Prostate gland (tissue), 2 donors: ENCODE measurements at places on chromosomes 4 and X.

DNA sequence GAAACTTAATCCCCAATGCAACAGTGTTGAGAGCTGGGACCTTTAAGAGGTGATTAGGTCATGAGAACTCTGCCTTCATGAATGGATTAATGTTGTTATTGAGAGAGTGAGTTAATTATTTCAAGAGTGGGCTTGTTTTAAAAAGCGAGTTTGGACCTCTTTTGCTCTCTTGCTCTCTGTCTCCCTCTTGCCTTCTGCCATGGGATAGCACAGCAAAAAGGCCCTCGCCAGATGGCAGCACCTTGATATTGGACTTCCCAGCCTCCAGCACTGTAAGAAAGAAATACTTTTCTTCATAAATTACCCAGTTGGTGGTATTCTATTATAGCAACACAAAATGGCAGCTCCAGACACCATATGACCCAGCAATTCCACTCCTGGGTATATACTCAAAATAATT is 7.0 kb upstream of the ATP6AP2 start:
- H3K4me1 ChIP-seq, result no peaks in the 10 kb centered on the region
- DNase-seq, result no peak
- no peaks in the 10 kb centered on the region for H3K36me3 ChIP-seq
- H3K27me3 ChIP-seq, result no peaks in the 10 kb centered on the region
- no peak overlapping the region for H3K27ac ChIP-seq

DNA sequence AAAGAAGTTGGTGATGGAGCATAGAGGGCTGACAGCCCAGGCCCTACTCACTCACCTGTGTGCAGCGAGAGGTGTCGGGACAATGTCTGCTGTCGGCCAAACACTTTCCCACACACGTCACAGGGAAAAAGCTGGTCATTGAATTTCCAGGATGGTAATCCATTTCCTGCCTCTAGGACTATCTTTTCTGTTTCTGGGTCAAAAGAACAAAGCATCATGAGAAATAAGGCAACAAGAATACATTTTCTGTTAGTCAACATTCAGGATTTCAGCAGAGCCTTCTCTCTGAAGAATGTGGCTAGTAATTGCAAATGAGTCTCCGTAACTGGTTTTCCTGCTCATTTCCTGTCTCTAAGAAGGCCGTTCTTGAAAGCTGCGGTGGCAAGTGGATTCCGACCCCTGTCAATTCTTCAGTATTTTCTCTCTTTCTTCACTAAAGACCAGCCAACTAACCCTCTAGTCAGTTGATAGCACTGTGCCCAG is 99.4 kb downstream of the C4orf51 start:
- no peaks in the 10 kb centered on the region for H3K4me1 ChIP-seq
- no peak overlapping the region for H3K27ac ChIP-seq
- H3K27me3 ChIP-seq, result no peaks in the 10 kb centered on the region
- no peak overlapping the region for H3K4me3 ChIP-seq

DNA sequence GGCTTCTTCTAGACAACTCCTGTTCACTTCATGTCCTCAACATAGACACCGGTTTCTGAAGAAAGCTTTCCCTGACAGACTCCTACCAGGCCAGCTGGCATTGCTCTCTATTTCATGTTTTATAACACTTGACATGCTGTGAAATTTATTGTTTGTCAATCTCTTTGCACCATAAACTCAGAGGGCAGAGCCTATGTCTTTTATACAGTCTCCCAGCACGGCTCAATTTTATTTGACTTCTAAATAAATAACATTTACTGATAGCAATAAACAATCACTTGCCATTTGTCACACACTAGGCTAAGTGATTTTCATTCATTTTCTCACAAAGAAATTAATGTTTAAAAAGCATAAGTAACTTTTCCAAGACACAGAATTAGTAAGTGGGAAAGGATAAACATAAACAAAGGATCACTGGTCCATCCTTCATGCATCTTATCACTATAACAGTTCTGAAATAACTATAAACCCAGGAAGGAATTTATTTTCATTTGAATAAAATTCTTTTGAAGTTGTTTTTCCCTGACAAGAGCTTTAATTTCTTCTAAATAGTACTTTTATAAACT is 577.6 kb downstream of the TECRL start:
- no peak overlapping the region for H3K4me3 ChIP-seq
- no peaks in the 10 kb centered on the region for H3K4me1 ChIP-seq
- no peaks in the 10 kb centered on the region for H3K27me3 ChIP-seq

DNA sequence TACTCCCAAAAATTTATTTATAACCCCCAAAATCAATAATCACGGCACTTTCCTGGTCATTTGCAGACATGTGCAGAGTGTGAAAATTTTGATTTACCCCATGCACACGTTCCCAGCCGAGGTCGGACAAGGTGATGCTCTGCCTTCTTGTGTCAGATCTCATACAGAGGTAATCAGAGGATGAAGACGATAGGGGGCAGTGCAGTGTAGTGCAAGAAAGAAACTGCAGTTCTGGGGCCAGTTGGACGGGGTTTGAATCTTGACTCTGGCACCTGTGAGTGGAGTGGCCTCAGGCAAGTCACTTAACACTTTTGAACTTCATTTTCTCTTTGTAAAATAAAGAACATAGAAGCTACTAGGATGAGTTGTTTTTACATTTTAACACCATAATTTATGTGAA is 88.4 kb downstream of the FRMPD3 start:
- H3K4me1 ChIP-seq, result no peaks in the 10 kb centered on the region
- H3K27ac ChIP-seq, result no peak overlapping the region
- no peak for DNase-seq
- no peak overlapping the region for H3K4me3 ChIP-seq
- no peaks in the 10 kb centered on the region for H3K27me3 ChIP-seq
- no peaks in the 10 kb centered on the region for H3K36me3 ChIP-seq

- H3K4me1 ChIP-seq, result no peaks in the 10 kb centered on the region
- H3K36me3 ChIP-seq, result no peaks in the 10 kb centered on the region
- H3K4me3 ChIP-seq, result no peak overlapping the region
- no peaks in the 10 kb centered on the region for H3K27me3 ChIP-seq
- no peak overlapping the region for H3K27ac ChIP-seq
- DNase-seq, result no peak
These were observed 633.0 kb upstream of the FAM241A start for GRCh38 chr4:111512081-111512783.

DNA sequence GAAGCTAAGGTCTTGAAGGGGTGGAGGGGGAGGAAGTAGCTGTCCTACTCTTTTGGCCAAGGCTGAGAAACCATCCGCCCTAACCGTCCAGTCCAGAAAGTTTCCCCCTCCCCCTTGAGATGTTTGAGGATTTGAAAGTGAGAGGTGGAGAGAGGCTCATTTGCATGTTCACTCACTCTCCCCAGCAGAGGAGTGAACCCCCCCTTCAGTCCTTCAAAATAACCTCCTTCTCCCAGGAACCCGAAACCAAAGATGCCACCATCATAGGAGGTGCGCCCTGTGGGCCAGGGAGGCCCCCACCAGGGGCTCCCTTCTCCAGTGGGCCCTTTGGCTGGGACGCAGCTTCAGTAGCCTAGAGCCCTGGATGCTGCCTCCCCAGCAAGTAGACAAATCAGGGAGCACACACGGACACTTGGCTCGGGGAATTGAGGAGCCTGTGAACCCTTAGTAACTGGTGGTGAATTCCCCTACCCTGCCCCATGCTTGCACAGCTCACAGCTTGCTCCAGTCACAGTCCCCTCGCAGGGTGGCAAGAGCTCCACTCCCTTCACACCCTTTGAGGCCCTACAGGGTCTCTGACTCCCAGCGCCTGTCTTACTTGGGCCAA is 25.6 kb downstream of the ELF4 start:
- DNase-seq, result no peak
- H3K4me3 ChIP-seq, result no peak overlapping the region
- no peaks in the 10 kb centered on the region for H3K4me1 ChIP-seq
- no peaks in the 10 kb centered on the region for H3K27me3 ChIP-seq
- no peaks in the 10 kb centered on the region for H3K36me3 ChIP-seq

DNA sequence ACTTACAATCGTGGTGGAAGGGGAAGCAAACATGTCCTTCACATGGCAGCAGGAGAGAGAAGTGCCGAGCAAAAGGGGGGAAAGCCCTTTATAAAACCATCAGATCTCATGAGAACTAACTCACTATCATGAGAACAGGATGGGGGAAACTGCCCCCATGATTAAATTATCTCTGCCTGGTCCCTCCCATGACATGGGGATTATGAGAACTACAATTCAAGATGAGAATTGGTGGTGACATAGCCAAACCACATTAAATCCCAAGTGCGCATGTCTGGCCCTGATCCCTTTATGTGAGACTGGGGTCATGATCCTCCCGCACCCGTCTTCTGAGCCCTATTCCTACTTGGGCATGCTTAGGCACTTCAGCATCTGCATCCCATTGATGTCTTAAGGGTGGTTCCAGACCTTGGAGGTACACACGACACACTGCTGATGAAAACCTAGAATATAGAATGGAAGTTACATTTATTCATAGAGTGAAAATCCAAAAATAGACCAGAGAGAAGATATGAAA is 116.0 kb downstream of the PTTG2 start:
- H3K4me1 ChIP-seq, result peaks cover 8% of the 10 kb centered on the region
- H3K27me3 ChIP-seq, result no peaks in the 10 kb centered on the region
- H3K4me3 ChIP-seq, result no peak overlapping the region
